ENCODE measurements at places on chromosomes 13 and 19.

GRCh38 chr13:75482070-75482819 lies at the start of gene TBC1D4:
TSS of gene TBC1D4 (minus strand) at chr13:75482169. CDS start at chr13:75481767, 402 bp downstream.
- H3K4me3 ChIP-seq = peak within 1 kb of the TSS; percentile 86
- peaks cover 62% of the 10 kb centered on the region for H3K27me3 ChIP-seq
- DNase-seq = peak; percentile 59
- no peak within 1 kb of the TSS for H3K27ac ChIP-seq
- H3K36me3 ChIP-seq = no peaks in the 10 kb centered on the region

DNA sequence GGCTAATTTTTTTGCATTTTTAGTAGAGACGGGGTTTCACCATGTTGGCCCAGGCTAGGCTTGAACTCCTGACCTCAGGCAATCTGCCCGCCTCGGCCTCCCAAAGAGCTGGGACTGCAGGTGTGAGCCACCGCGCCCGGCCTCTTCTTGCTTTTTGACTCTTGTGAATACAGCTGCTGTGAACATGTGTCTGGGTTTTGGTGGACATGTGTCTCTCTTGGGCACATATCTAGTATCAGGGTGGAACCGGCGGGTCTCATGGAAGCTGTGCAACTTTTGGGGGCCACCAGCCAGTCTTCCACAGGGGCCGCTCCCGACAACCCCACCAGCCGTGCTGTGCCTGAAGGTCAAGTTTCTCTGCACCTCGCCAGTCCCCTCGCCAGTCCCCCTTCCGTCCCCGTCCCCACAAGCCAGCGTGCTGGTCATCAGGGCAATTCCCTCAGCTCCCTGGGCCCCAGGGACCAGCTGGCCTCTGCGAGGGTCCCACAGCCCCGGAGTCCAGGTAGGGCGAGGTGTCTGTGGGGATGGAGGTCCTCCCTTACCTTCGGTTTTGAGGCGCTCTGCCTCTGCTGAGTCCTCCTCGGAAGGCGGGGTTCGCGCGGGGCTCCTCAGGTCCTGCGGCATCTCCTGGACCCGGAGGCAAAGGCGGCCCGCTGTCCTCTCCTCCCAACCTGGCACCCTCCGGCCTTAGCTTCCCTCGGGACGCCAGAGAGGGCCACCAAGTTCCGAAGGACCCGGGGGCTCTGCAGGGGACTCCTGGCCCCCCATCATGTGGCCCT lies 16.3 kb downstream of the SGTA start:
- no peak for DNase-seq
- H3K36me3 ChIP-seq = peaks cover 11% of the 10 kb centered on the region
- no peak overlapping the region for H3K27ac ChIP-seq
- no peak overlapping the region for H3K4me3 ChIP-seq

GRCh38 chr19:28999724-29000433 lies 213.1 kb downstream of the UQCRFS1 start:
- no peaks in the 10 kb centered on the region for H3K27me3 ChIP-seq
- no peaks in the 10 kb centered on the region for H3K36me3 ChIP-seq
- no peak overlapping the region for H3K27ac ChIP-seq
- H3K4me1 ChIP-seq = no peaks in the 10 kb centered on the region
- no peak for DNase-seq

GRCh38 chr19:46495786-46496099 lies at the start of gene PNMA8B:
TSS of gene PNMA8B (minus strand) at chr19:46495867. CDS start at chr19:46495465, 402 bp downstream.
- H3K36me3 ChIP-seq = no peaks in the 10 kb centered on the region
- peaks cover 12% of the 10 kb centered on the region for H3K4me1 ChIP-seq
- no peak within 1 kb of the TSS for H3K4me3 ChIP-seq
- H3K27ac ChIP-seq = no peak within 1 kb of the TSS
- H3K27me3 ChIP-seq = peaks cover 67% of the 10 kb centered on the region
- DNase-seq = no peak

DNA sequence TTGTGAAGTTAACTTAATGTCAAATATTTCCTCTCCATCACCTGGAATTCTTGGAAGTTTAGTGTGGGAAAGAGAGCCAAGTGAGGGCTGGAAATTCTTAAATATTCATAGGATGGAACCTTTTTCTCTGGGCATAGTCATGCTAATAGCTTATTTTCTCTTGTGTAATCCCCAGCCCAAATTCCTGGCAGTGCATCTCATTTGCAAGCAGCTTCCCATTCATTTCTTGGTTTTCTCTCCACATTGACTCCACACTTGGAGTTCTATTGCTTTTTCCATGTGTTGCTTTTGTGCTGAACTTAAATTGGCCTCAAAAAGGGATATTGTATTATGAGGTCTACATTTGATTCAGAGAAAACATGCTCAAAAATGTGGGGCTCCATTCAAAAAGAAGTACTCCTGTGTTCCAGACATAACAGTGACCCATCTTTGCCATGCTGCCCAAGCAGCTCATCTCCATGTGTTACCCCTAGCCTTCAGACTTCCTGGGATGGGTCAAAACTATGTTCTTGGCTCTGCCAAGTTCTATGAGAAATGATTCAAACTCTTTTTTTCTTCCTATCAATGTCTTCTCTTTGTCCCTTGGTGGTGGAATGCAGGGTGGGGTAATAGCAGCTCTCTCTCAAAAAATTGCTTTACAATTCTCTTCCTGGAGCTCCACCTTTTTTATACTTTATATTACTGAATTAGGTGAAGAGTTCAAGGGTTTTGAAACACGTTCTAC lies 2471.5 kb downstream of the PCDH9 start:
- H3K27me3 ChIP-seq = no peaks in the 10 kb centered on the region
- DNase-seq = no peak
- H3K36me3 ChIP-seq = no peaks in the 10 kb centered on the region
- H3K4me3 ChIP-seq = no peak overlapping the region
- no peak overlapping the region for H3K27ac ChIP-seq
